CD4-positive, alpha-beta T cell treated with Interleukin-1 beta for 1 hour (primary cell): ENCODE measurements at places on chromosomes 7 and 10.

- DNase-seq = no peak
Measured at GRCh38 chr7:29282819-29283414, 88.3 kb downstream of the CHN2 start.

DNA sequence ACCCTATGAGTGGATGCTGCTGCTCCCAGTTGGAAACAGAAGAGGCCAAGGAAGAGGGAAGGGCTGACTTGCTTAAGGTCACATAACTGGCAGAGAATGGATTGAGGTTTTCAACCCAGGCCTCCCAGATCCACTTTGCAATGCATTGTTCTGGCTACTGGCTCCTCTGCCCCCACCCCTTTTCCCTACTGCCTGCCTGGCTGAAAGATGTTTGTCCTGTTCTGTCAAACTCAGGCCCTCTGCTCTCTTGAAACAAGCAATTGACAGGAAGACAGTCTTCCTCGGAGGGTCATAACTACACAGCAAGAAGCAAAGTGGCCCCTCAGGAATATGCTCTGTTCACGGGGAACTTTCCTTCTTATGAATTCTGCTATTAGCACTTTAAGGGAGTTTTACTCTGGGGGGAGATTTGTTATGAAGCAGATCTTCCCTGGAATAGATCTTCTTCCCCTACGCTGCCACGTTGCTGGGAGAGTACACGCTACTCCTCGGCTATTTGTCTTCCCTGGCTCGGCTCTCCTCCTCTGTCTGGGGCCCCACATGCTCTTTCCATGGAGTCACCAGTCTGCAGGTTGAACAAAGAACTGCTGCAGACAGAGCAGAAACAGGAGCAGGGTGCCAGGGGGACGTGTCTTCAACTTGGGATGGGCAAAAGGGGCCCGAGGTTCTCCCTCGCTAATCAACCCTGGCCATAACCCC lies 436.1 kb downstream of the TYW1 start:
- no peak for DNase-seq

- no peak for DNase-seq
Measured at GRCh38 chr10:65275296-65275695, 1650.5 kb upstream of the LRRTM3 start.

GRCh38 chr7:8078418-8078817 lies 109.8 kb downstream of the GLCCI1 start:
- no peak for DNase-seq

DNA sequence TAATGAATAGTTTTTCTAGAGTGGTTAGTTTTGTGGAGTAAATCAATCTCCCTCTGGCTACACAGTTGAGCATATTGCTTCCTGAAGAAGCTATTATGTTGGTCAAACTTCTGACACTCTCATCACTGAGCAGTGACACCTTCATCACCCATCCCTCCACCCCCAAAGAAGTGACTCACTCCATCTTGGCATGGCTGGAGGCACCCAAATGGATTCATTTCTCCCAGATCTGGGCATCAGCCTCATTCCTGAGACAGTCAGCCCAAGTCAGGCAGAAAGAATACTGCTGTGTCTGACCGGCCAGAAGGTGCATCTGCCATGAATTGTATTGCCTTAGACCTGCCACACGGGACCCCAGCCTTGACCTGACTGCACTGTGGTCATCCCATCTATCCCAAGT lies 117.0 kb upstream of the HABP2 start:
- no peak for DNase-seq
